ENCODE measurements at places on chromosomes 4 and X. TPM values are rescaled to one million over a fixed set of nuclear protein-coding genes. Genes with fewer than 3 reads are reported as not detected.

GRCh38 chr4:112288455-112288854 is 2.8 kb upstream of the TIFA start:
- no peak for DNase-seq
- H3K27me3 ChIP-seq, result no peaks in the 10 kb centered on the region
- H3K36me3 ChIP-seq, result no peaks in the 10 kb centered on the region

The CSN1S1 gene
- total RNA-seq, result 6.7 TPM

DNA sequence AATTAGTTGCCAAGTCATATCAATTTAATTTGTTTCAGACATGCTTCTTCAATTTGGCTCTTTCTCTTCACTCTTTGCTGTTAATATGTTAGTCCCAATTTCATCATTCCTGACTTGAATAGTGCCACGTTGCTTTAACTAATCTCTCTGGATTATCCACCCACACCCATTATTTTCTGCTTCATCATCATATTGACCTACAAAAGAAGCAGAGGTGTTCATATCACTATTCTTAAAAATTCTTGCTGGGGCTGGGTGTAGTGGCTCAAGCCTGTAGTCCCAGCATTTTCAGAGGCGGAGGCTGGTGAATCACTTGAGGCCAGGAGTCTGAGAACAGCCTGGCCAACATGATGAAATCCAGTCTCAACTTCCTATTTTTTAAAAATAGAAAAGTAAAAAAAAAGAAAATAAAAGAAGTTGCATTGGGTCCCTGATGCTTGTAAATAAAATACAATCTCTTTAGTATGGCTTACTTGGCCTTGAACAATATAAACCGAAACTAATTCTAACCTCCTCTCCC is 65.7 kb upstream of the KCNIP4 start:
- DNase-seq, result no peak
- H3K27me3 ChIP-seq, result no peaks in the 10 kb centered on the region
- H3K36me3 ChIP-seq, result no peaks in the 10 kb centered on the region
- H3K27ac ChIP-seq, result no peak overlapping the region
- no peak overlapping the region for H3K4me3 ChIP-seq
- no peaks in the 10 kb centered on the region for H3K4me1 ChIP-seq

The PAGE2B gene
- total RNA-seq, result not detected

The NHS gene
- 8.8 TPM for total RNA-seq

DNA sequence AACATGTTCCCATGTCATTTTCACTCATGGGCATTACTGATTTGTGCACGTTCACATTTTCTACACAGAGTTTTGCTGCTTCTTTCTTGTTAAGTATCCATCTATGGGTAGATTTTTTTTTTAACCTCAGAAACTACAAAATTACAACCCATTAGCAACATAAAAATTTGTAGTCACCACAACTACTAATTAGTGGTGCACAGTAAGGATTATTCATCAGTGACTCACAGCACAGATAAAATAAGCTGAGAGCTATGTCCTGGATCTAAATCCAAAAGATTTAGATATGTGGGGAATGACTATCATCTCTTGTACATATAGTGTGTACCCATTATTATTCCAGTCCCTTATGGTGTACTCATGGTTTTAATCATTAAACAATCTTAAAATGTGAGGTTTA is 19.7 kb upstream of the AMELX start:
- H3K27ac ChIP-seq, result no peak overlapping the region
- no peaks in the 10 kb centered on the region for H3K27me3 ChIP-seq
- no peak for DNase-seq
- no peaks in the 10 kb centered on the region for H3K4me1 ChIP-seq
- no peaks in the 10 kb centered on the region for H3K36me3 ChIP-seq
- H3K4me3 ChIP-seq, result no peak overlapping the region

The FAM133A gene
- not detected for total RNA-seq

DNA sequence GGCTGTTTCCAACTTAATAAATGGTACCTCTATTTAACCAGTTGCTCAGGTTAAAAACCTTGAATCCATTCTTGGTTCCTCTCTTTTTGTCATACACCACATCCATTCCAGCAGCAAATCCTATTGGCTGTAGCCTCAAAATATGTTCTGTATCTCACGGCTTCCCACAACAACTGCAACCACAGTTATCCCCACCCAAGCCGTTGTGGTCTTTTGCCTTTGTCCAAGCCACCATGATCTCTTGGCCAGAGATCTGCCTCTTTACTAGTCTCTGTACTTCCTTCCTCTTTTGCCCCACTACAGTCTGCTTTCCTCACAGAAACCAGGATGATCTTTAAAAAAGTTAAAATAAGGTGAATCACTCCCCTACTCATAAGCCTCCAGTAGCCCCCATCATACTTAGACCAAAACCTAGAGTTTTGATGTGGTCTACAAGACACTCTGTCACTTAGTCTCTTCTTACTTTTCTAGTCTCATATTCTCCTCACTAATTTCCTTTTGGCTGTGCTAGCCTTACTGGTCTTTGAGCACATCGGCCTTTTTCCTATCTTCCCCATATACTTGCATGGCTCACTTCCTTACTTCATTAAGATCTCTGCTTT is 10.3 kb downstream of the MAOA start:
- H3K4me3 ChIP-seq, result no peak overlapping the region
- no peaks in the 10 kb centered on the region for H3K27me3 ChIP-seq
- H3K4me1 ChIP-seq, result no peaks in the 10 kb centered on the region
- DNase-seq, result no peak
- H3K27ac ChIP-seq, result no peak overlapping the region

DNA sequence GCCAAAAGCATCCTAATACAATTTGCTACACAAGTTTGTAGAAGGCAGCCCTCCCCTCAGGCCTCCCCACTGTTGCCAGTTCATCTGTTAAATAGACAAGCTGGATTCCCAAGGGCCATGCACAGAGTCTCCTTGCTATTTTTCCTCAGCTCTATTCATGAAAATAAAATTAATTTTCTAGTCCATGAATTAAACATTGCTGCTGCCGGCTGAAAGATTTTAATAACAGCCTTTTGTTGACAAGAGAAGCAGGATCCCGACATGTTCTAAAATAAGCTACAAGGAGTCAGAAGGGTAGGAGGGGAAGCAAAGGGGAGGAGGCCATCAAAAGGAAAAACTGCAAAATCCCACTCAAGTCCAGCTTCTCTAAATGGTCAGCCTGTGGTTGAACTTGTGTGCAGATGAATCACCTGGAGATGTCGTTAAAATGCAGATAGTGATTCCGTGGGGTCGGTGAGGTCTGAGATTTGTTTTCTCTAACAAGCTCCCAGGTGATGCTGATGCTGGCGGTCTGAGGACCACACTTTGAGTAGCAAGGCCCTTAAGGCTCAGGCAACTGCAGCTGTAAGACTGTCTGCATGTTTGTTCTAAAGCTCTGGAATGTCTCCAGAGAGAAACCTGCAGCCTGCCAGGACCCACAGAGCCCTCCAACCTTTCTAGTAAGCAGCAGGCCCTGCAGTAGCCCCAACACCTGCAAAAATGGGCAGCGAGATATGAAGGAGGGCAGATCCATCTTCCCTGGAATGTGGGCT is 9.4 kb downstream of the SCD5 start:
- no peaks in the 10 kb centered on the region for H3K36me3 ChIP-seq
- DNase-seq, result no peak
- no peak overlapping the region for H3K27ac ChIP-seq
- H3K4me3 ChIP-seq, result no peak overlapping the region
- no peaks in the 10 kb centered on the region for H3K27me3 ChIP-seq
- H3K4me1 ChIP-seq, result no peaks in the 10 kb centered on the region

GRCh38 chr4:137360761-137361160 is 171.5 kb downstream of the PCDH18 start:
- H3K27me3 ChIP-seq, result no peaks in the 10 kb centered on the region
- no peak overlapping the region for H3K4me3 ChIP-seq
- peaks cover 7% of the 10 kb centered on the region for H3K4me1 ChIP-seq

DNA sequence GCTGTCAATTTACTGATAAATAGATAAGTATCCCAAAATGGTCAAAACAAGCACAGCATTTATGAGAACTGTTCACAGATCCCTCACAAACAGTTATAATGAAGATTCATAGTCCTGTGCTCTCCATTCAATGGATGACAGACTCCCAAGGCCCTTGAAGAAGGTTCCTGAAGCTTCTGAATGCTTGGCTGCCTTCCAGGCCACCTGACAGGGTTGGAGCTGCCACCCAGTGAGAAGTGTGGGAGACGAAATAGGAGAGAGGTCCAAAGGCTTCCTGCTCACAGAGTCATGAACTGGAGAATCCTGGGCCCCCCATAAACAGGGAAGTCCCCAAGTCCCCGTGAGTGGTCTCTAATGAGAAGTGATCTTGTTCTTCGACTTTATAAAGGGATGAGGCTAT is 26.0 kb upstream of the ANXA3 start:
- no peak overlapping the region for H3K4me3 ChIP-seq
- no peak for DNase-seq
- H3K4me1 ChIP-seq, result no peaks in the 10 kb centered on the region
- no peaks in the 10 kb centered on the region for H3K27me3 ChIP-seq
- no peak overlapping the region for H3K27ac ChIP-seq

DNA sequence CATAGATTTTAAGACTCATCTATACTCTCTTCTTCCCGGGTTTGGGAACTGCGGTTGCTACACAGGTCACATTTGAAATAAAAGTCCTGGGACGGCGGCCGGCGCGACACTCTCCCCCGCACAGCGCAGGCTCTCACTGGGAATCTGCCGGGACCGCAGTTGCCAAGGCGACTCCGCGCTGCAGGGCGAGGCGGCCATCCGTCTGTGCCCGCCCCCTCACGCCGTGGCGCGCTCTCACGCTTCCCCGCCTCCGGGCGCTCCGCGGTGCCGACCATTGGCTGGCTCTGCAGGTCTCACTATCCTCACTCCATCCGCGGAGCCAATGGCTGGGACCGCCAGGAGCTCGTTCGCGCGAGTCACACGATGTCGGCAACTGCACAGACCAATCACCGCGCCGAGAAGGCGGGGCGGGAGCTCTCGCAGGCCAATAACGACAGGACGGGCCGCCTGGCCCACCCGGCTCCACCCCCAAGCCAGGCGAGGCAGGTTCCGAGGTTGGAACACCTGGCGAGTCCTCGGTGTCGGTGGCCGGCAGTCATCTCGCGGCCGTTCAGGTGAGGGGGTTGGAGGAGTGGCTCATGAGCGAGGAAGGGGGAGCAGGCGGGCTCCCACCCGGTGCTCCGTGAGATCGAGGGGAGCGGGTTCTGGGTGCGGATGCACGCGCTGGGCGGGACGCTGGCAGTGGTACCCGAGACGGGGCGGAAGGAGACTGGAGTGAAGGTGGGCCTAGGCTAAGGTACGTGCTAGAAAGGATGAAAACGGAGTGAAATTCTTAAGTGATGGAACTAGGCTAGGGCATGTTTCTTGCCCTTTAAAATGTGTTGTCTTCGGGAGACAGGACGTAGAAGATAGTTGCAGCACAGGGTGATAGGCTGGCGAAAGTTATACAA is at the start of gene MSMO1:
MSMO1 (plus strand) TSS at position 459 of the 890 bp plus-strand sequence. CDS start 5,702 bp downstream, outside the sequence.
- no peaks in the 10 kb centered on the region for H3K27me3 ChIP-seq
- no peaks in the 10 kb centered on the region for H3K36me3 ChIP-seq
- peak within 1 kb of the TSS; percentile 92 for H3K27ac ChIP-seq
- DNase-seq, result peak; percentile 100

The CD38 gene
- 2.0 TPM for total RNA-seq

- no peaks in the 10 kb centered on the region for H3K27me3 ChIP-seq
- H3K4me3 ChIP-seq, result no peak overlapping the region
- H3K27ac ChIP-seq, result no peak overlapping the region
- DNase-seq, result no peak
- no peaks in the 10 kb centered on the region for H3K36me3 ChIP-seq
Observed at GRCh38 chr4:105179539-105180401, 33.1 kb downstream of the TET2 start.

DNA sequence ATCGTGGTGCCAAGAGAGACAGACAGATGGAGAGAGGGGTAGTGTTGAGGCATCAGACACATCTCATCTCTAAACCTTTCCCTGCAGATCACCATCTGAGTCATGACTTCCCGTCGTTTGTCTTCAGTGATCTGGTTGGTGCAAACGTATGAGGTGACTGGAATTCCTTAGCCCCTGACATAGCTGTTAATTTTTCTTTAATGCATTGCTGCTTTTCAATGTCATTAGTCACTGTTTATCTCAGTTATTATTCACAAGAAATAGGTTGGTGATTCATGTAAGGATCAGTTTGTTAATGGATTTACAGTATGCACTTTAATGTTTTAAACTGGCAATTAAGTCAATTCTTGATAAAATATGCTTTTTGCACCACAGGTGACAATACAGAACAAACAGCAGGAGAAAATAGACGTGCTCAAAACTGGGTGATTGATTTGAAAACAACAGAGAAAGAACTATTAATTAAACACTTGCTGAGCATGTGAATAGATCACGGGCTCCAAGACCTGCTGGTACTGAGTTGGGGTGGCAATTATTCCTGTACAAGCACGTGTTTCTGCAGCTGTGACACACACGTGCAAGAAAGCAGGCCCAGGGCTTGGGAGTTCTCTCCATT is 1.3 kb upstream of the TMEM154 start:
- H3K4me1 ChIP-seq, result no peaks in the 10 kb centered on the region
- H3K4me3 ChIP-seq, result no peak overlapping the region
- no peaks in the 10 kb centered on the region for H3K36me3 ChIP-seq
- DNase-seq, result no peak
- no peaks in the 10 kb centered on the region for H3K27me3 ChIP-seq

- H3K27me3 ChIP-seq, result no peaks in the 10 kb centered on the region
- no peak for DNase-seq
- H3K4me3 ChIP-seq, result no peak overlapping the region
- no peak overlapping the region for H3K27ac ChIP-seq
- no peaks in the 10 kb centered on the region for H3K4me1 ChIP-seq
Observed at GRCh38 chr4:118814058-118814457, 21.9 kb downstream of the SEC24D start.

DNA sequence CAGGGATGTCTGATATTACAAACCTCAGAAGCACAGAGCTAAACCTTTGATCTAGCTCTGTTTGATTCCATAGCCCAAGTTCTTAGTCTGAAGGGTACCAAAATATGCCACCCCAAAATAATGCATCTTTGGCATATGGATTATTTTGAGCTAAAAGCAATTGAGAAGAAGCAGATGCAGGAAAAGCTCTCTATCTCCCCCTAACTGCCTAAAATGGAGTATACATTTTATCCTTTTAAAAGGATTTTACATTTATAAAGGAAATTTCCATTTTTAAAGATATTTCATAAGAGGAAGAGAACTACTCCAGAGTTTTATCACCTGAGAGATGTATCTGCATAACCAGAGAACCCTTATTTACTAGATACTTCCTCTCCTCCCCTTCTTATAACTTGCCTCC is 158.7 kb downstream of the ZNF674 start:
- no peak overlapping the region for H3K4me3 ChIP-seq
- no peaks in the 10 kb centered on the region for H3K4me1 ChIP-seq
- H3K36me3 ChIP-seq, result no peaks in the 10 kb centered on the region
- no peak for DNase-seq

GRCh38 chrX:11575332-11575731 is 90.4 kb downstream of the ARHGAP6 start:
- H3K27me3 ChIP-seq, result peaks cover 12% of the 10 kb centered on the region
- H3K36me3 ChIP-seq, result no peaks in the 10 kb centered on the region
- H3K4me3 ChIP-seq, result no peak overlapping the region

DNA sequence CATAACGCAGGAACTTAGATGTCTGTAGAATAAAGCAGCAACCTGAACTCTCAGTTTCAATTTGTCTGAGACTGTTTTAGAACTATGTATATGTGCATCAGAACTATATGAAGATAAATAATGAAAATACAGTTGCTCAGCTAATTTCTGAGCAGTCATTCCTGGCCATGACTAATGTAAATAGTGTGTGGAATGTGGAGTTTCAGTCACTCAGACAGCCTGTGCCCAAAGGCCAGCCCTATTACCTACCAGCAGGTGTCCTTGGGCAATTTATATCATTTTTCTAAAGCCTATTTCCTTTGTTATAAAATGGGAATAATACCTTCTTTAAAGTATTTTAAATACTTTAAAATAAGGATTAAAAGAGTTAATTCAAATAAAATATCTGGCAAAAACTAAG is 56.0 kb upstream of the RELL1 start:
- no peak for DNase-seq
- no peak overlapping the region for H3K4me3 ChIP-seq
- no peak overlapping the region for H3K27ac ChIP-seq
- no peaks in the 10 kb centered on the region for H3K27me3 ChIP-seq
- H3K4me1 ChIP-seq, result no peaks in the 10 kb centered on the region

Data from breast epithelium (tissue), 4 donors.